Amniotic stem cell (primary cell): ENCODE measurements at places on chromosomes 5 and 9.

DNA sequence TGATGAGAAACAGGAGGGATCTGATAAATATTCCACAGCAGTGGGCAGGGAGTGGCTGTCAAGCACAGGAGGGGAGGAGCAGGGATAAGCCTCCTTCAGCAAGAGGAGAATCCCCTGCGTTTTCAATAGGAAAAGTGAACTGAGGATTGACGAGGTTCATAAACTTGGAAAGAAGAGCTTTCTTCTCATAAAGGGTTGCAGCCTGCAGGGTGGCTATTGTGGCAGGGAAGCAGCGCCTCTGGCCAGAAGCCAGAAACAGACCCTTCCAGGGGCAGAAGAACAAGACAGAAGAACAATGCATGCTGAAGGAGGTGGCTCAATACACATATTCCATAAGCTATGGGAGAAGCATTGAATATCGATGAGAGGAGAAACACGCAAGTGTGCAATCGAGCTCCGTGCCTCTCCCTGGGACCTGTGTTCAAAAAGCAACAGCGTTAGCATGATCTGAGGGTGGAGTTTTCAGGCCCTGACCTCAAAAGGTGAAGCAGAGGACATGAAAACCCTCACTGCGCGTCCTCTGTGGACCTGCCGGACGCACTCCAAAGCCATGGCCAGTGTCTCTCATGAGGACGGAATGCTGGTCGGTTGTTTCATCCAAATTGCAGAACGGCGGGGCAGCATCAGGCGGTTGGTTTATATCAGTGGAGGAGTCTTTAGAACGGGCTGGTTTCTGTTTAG, 67.6 kb downstream of the ANKRD33B start:
- no peak for DNase-seq

GRCh38 chr5:82426464-82427154, 148.5 kb upstream of the RPS23 start:
- no peak for DNase-seq

DNA sequence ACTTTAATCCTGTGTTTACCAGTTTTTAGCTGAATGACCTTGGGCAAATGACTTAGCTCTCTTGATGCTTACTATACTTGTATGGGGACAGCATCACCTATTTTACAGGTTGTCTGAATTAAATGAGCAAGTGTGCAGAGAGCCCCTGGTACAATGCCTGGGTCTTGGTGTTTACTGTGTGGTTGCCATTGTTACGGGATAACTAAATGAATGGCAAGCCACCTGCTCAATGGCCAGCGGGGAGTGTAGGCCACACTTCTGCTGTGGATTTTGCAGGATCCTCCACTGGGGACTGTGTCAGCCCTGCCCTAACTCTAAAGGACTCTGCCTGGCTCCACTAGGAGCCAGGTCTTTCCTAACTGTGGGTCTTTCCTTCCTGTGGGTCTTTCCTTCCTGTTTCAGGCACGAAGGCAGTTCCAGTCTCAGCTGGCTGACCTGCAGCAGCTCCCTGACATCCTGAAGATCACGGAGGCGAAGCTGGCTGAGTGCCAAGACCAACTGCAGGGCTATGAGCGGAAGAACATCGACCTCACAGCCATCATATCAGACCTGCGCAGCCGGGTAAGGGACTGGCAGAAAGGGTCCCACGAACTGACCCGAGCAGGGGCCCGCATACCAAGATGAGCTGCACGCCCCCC, 10.3 kb upstream of the GLE1 start:
- DNase-seq: no peak

DNA sequence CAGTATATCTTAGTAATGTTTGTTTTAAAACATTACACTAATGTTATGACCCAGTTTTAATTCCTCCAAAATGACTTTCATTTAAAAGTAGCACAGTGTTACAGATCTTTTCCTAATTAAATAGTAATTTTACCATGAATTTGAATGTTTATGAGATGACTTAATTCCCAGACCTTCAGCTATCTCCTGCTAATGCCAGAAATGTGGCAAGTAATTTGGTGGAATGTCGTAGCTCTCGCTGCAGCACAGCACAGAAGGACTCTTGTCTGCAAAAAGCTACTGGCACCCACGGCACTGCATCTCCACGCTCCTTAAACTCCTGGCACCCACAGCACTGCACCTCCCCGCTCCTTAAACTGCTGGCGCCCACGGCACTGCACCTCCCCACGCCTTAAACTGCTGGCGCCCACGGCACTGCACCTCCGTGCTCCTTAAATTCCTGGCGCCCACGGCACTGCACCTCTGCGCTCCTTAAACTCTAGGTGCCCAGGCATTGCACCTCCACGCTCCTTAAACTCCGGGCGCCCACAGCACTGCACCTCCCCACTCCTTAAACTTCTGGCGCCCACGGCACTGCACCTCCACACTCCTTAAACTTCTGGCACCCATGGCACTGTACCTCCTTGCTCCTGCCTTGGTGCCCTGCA, 163.1 kb downstream of the CDK5RAP2 start:
- no peak for DNase-seq

GRCh38 chr5:163453705-163454104, 6.2 kb downstream of the NUDCD2 start:
- DNase-seq: no peak

DNA sequence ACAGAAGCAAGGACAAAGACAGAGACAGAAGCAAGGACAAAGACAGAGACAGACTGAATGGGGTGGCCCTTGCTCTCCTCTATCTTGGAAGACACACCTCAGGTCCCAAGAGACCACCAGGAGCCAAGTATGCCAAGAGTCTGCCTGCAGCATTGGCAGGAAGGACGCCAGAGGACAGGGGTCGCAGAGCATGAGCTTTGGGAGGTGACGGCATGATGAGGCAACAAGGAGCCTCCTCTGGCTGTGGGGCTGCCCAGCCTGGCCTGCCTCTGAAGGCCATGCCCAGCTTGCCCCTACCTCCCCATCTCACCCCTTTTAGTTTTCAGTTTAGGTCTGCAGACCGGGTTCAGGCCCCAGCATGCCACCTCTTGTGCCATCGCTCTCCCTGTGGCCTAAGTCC, 17.6 kb downstream of the PDGFRB start:
- DNase-seq: no peak

DNA sequence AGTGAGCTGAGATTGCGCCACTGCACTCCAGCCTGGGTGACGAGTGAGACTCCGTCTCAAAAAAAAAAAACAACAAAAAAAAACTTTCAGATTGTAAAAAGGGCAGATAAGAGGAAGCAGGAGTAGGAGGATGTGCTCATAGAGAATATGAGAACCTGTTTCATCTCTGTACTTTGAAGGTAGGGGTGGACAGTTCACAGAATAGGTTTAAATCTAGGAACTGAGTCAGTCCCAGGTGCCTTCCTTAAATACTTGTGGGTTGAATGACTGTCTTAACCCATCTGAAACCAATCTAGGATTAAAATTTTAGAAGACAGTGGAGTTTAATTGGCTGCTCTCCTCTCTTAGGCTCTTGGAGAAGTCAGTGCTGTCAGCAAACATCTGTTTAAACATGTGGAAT, 12.4 kb downstream of the POLK start:
- no peak for DNase-seq

GRCh38 chr9:6896562-6896961, 138.8 kb downstream of the KDM4C start:
- no peak for DNase-seq

- DNase-seq: no peak
Measured at GRCh38 chr9:126830827-126831226, 26.0 kb downstream of the ZBTB43 start.

DNA sequence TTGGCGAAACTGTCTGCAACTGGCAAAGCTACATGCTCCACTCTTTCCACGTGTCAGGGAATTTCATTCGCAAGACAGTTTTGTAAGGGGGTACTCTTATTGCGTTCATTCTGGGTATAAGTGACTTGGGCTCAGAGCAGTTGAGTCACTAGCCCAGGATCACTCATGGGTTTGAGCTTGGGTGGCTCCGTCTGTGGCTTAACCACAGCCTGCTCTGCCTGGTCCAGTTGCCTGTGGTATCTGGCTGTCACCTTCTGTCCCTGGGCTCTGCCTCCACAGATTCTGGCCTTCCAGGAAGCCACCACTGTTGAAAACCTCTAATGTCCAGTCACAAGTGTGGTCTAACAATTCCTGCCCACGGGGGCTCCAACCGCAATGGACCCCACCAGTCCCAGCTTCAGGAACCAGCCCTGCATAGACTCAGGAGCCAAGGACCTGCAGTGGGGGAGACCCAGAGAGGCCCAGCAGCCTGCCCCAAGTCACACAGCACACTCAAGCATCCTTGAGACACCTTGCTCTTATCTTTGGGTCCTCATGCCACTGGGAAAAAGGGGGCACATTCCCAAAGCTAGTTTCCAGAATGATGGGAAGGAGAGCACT, 10.4 kb downstream of the KIF12 start:
- DNase-seq: no peak

DNA sequence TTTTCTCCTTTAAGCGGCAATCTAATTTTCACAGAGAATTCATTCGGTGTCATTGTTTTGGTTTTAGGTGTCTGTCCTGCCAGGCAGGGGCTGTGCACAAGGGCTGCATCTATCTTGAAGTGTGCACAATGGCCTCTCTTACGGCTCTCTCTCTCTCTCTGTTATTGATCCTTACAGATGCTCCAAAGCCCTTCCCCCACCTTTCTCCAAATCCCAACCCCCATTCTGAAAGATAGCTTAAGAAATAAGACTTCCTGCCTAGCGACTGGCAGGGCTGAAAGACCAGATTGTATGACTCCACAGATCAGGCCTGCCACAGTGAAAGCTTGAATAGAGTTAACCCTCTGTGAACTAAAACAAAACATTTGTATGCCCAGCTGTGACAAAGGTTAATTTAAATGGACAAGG, 86.5 kb upstream of the NR5A1 start:
- no peak for DNase-seq
